Glomerular endothelial cell (primary cell): ENCODE measurements at places on chromosomes 6 and 20. TPM values are rescaled to one million over a fixed set of nuclear protein-coding genes. Genes with fewer than 3 reads are reported as not detected.

GRCh38 chr6:37239950-37240713 is 17.4 kb upstream of the TBC1D22B start:
- peak; percentile 99 for DNase-seq

SAMD10 gene
- 6.2 and 8.3 TPM in 2 replicates for total RNA-seq

- no peak for DNase-seq
Measured at GRCh38 chr6:34414999-34415858, 10.6 kb downstream of the RPS10 start.

DNAH8 gene
- 0.06 TPM in 1 of 2 replicates, not detected in the other for total RNA-seq

DNA sequence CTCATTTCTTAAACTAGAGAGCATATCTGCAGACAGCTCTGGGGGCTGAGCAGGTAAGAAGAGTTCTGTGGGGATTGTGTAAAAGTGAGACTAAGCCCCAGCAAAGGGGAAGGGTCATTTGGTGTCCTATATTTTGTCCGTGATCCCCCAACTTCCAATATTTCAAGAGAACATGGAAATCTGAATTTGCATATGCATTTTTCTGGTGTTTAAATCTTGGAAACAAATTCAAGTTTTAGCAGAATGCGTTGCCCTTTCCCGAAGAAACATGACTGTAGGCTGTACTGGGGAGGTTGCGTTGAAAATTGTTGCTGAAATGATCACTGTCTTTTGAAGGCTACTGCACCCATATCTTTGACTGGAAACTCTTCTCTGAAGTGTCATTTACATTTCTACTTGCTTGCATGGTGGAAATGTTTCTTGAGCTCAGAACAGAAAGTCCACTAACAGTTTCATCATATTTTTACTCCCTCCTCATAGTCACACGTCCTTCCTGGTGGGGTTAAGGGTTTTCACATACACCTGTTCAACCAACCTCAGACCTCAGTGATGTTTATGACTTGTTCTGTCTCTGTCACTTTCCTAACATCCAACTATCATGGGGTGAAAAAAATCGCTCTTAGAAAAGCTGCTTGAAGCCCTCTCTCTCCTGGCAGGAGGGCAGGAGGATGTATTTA is 140.3 kb downstream of the BCAS1 start:
- no peak for DNase-seq

SMLR1 gene
- not detected in 2 replicates for total RNA-seq

DNA sequence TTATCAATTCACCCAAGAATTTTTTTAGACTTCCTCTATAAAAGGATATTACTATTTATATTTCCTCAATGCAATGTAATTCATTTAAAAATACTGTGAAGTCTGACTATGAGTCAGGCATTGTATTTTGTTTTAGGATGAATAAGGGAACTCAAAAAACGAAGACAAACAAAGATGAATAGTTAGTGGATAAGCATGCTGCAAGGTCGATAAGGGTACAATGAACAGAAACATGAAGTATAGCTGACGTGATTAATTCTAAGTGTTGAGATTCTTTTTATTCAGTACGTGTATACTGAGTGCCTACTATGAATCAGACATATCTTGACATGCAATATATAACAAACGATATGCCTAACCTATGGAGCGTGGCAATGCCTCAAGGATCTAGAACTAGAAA is 105.4 kb downstream of the PDE10A start:
- DNase-seq, result no peak
